ENCODE measurements at places on chromosomes 1 and 21. TPM values are rescaled to one million over a fixed set of nuclear protein-coding genes. Genes with fewer than 3 reads are reported as not detected.

- no peak overlapping the region for H3K27ac ChIP-seq
- H3K27me3 ChIP-seq = no peaks in the 10 kb centered on the region
- H3K36me3 ChIP-seq = no peaks in the 10 kb centered on the region
- no peak for DNase-seq
Measured at GRCh38 chr1:51534447-51534846, 15.4 kb upstream of the EPS15 start.

GRCh38 chr1:228184152-228184551 is 18.5 kb downstream of the IBA57 start:
- peaks cover 2% of the 10 kb centered on the region for H3K4me1 ChIP-seq
- H3K27ac ChIP-seq = no peak overlapping the region
- DNase-seq = no peak
- H3K36me3 ChIP-seq = no peaks in the 10 kb centered on the region

EDN2 gene
- total RNA-seq = not detected

DNA sequence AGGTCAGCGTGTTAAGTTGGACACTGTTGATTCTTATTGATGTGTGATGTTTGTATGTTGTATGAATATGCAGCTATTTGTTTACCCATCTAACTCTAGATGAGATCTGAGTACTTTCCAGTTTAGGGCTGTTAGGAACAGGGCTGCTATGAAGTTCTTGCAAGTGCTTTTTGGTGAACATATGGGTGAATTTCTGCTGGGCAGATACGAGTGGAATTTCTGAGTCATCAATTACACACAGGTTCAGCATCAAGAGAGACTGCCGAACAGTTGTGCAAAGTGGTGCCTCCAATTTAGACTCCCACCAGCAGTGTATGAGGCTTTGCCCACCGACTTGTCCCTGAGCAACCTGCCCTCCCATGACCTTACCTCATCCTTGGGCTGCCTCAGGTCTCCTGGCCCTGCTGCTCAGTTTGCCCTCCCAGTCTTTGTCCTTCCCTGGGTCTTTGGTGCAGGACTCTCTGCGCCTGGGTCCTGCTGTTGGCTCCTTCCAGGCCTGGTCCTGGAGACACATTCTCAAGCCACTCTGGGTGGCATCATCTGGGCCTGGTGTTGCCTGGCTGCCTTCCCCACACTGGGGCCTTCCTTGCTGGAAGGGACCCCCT is 343.6 kb downstream of the PTPRU start:
- H3K36me3 ChIP-seq = no peaks in the 10 kb centered on the region
- H3K4me3 ChIP-seq = no peak overlapping the region
- H3K27ac ChIP-seq = no peak overlapping the region
- DNase-seq = no peak
- no peaks in the 10 kb centered on the region for H3K27me3 ChIP-seq

MKNK1 gene
- total RNA-seq = 41.8 TPM

DNA sequence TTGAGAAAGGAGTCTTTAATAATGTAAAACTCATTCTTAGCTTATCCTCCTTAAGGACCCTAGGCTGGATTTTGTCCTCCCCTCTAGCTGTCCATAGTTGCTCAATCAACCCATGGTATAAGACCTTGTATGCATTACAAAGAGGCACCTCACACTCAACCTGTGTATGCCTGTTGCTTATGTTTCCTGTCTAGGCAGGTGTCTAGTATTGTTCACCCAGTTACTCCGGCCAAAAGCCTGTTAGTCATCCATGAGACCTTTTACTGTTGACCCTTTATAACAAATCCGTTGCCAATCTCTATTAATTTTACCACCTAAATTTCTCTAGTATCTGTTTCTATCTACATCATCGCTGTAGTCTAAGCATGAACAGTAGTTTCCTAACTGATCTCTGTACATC is 3.7 kb downstream of the LYPLAL1 start:
- peaks cover 23% of the 10 kb centered on the region for H3K36me3 ChIP-seq
- H3K27ac ChIP-seq = no peak overlapping the region
- H3K4me3 ChIP-seq = no peak overlapping the region
- no peak for DNase-seq
- peaks cover 25% of the 10 kb centered on the region for H3K4me1 ChIP-seq

DNA sequence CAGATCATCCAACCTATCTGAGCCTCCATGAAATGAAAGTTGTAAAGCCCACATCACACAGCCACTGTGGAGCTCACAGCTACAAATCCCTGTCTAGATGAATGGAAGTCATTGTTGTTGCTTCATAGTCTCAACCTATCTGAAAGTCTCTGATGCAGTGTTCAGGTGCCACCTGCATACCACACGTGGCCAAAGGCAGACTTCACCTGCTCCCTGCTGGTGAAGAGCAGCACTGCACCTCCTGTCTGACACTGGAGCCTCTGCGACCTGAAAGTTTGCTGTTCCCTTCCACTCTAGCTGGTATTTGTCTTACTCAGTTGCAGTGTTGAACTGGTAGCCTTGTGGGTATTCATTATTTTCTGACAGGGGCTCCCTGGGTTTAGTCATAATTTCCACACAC is 18.4 kb downstream of the LORICRIN start:
- H3K27ac ChIP-seq = no peak overlapping the region
- H3K4me1 ChIP-seq = no peaks in the 10 kb centered on the region
- H3K27me3 ChIP-seq = peaks cover 45% of the 10 kb centered on the region

DNA sequence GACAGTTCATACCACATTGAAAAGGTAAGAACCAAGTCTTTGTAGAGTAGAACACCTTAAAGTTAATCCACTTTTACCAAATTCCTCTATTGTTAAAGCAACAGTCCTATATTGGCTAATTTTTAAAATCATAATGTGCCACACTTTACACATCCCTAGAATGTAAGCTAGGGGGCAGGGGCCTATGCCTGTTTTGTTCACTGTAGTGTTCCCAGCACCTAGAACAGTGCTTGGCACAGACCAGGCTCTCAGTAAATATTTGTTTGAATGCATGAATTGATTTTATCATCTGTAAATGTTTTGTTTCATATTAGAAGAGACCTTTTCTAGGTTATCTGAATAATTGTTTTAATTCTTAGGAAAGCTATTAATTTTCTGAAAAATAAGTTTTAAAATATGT is 9.1 kb downstream of the SMAP2 start:
- peak overlapping the region; percentile 99 for H3K27ac ChIP-seq
- H3K4me3 ChIP-seq = peak overlapping the region; percentile 88
- H3K36me3 ChIP-seq = peaks cover 41% of the 10 kb centered on the region
- DNase-seq = no peak

OR10J1 gene
- total RNA-seq = not detected

MAP3K21 gene
- total RNA-seq = 1.6 TPM

DNA sequence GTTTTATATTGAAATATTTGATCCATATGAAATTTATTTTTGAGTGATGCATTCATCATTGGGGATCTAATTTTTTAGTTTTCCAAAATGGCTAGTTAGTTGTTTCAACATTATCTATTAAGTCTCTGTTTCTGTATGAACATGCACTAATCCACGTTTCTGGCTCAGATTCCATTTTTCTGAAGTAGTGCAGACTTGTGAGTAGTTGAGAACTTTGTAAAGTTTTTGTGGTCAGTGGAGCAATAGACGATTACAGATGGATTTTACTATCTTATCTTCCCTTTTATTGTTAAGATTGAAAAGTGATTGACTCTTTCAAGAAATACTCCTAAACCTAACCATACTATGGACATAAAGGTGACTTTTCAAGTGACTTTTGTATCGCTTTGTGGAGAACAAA is 16.7 kb downstream of the SOAT1 start:
- no peak overlapping the region for H3K27ac ChIP-seq
- peaks cover 8% of the 10 kb centered on the region for H3K4me1 ChIP-seq
- no peaks in the 10 kb centered on the region for H3K27me3 ChIP-seq
- DNase-seq = no peak
- no peak overlapping the region for H3K4me3 ChIP-seq

GRCh38 chr1:204930155-204930523 is 59.5 kb downstream of the NFASC start:
- no peaks in the 10 kb centered on the region for H3K36me3 ChIP-seq
- peaks cover 10% of the 10 kb centered on the region for H3K27me3 ChIP-seq
- no peaks in the 10 kb centered on the region for H3K4me1 ChIP-seq
- no peak for DNase-seq
- H3K27ac ChIP-seq = no peak overlapping the region

GRCh38 chr1:245858022-245858721 is 648.9 kb downstream of the SMYD3 start:
- H3K27me3 ChIP-seq = no peaks in the 10 kb centered on the region
- H3K4me1 ChIP-seq = no peaks in the 10 kb centered on the region
- no peak for DNase-seq
- H3K36me3 ChIP-seq = peaks cover 2% of the 10 kb centered on the region
- no peak overlapping the region for H3K27ac ChIP-seq
- H3K4me3 ChIP-seq = no peak overlapping the region

- no peak overlapping the region for H3K4me3 ChIP-seq
- H3K36me3 ChIP-seq = no peaks in the 10 kb centered on the region
- no peak for DNase-seq
- H3K27me3 ChIP-seq = peaks cover 7% of the 10 kb centered on the region
- H3K4me1 ChIP-seq = peaks cover 2% of the 10 kb centered on the region
- no peak overlapping the region for H3K27ac ChIP-seq
Measured at GRCh38 chr1:192477630-192478029, 97.9 kb upstream of the RGS1 start.

- no peaks in the 10 kb centered on the region for H3K36me3 ChIP-seq
- H3K27me3 ChIP-seq = peaks cover 20% of the 10 kb centered on the region
- H3K4me1 ChIP-seq = peaks cover 4% of the 10 kb centered on the region
- H3K27ac ChIP-seq = no peak overlapping the region
- no peak overlapping the region for H3K4me3 ChIP-seq
Measured at GRCh38 chr1:211588711-211589110, 9.8 kb upstream of the SLC30A1 start.

DNA sequence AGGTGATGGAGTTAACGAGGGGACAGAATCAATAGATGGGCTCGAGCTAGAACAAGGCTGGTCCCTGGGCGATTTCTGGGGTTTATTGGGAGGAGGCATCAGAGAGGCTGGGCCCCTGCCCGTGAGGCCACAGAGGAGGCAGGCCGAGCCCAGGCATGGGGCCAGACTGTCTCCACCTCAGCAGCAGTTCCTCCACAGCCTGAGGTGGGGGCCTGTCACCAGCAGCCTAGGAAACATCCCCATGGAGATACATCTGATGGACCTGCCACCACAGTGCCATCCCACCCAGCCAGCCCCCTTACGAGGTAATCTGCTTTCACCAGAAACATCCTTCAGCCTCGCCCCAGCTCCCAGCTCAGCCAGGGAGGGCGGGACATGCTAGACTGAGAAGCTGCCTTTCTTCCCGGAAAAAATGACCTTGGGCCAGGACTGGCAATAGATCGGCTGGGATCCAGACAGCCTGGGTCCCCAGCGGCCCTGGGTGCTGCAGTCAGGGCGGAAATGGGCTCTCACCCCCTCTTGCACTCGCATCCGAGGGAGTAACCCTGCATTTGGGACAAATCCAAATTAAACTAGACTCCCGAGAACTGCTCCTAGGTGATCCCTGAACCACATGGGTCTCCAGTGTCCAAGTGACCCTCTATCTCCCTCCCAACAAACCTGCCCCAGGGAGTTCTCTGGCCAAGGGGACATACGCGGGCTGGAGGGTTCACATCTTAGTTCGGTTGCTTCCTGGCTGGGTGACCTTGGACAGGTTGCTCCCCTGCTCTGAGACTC is 10.0 kb upstream of the EPHA8 start:
- H3K36me3 ChIP-seq = no peaks in the 10 kb centered on the region
- no peak overlapping the region for H3K4me3 ChIP-seq
- peaks cover 3% of the 10 kb centered on the region for H3K4me1 ChIP-seq
- DNase-seq = no peak
- no peak overlapping the region for H3K27ac ChIP-seq

LAPTM5 gene
- total RNA-seq = 178 TPM

NPHS2 gene
- not detected for total RNA-seq

DNA sequence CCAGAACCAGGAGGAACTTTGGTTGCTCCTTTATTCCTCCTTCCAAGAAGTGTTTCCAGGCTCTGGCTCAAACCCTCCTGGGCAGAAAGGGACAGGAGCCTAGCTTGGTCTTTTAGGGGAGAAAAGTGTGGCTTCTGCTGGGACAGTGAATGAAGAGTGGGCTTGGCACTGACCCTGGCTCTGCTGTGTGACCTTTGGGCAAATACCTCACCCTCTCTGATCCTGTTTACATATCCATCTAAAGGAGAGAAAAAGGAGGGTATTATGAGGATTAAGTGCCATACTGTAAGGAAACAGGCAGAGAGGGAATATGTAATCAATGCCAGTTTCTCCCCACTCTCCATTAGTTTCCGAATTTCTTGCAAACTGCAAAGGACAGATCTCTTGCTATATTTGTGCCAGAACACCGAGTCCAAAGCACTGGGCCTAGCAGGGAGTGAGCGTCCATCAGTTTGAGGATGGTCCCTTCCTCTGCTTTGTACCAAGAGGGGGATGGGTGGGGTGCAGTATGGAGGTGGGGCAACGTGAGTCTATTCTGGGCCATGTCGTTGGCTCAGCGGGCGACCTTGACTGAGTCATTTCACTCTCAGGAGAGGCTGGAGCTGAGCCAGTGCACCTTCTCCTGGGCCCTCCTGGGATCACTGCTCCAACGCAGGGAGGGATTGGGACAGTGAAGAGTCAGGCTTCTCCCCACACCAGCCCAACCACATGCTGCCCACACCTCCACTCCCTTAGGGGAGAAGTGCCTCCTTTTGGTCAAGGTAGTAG is 38.4 kb downstream of the IGSF21 start:
- H3K27ac ChIP-seq = no peak overlapping the region

GRCh38 chr1:241838897-241839296 is 9.1 kb upstream of the EXO1 start:
- peaks cover 6% of the 10 kb centered on the region for H3K4me1 ChIP-seq
- H3K27ac ChIP-seq = no peak overlapping the region
- no peaks in the 10 kb centered on the region for H3K36me3 ChIP-seq
- H3K4me3 ChIP-seq = no peak overlapping the region

GRCh38 chr1:17857996-17858395 is 102.9 kb downstream of the ACTL8 start:
- H3K27ac ChIP-seq = no peak overlapping the region
- no peak for DNase-seq
- no peaks in the 10 kb centered on the region for H3K27me3 ChIP-seq
- no peaks in the 10 kb centered on the region for H3K36me3 ChIP-seq

GRCh38 chr1:46671554-46671953 is at the start of gene TEX38:
Gene TEX38, plus strand, starts transcription at chr1:46671854. Its CDS starts 81 bp downstream, at chr1:46671935.
- H3K36me3 ChIP-seq = peaks cover 13% of the 10 kb centered on the region
- no peaks in the 10 kb centered on the region for H3K27me3 ChIP-seq
- H3K4me3 ChIP-seq = no peak within 1 kb of the TSS
- no peak within 1 kb of the TSS for H3K27ac ChIP-seq

Measured in activated CD4-positive, alpha-beta T cell treated with anti-CD3 and anti-CD28 coated beads, Interleukin-2, amount 10 ng/mL, durations not matched to agents 24 days and 14 days (primary cell).